Neural crest cell (in vitro differentiated cells): ENCODE measurements at places on chromosomes 4 and X.

GRCh38 chr4:106618956-106619355, 250.4 kb upstream of the GIMD1 start:
- DNase-seq: no peak

DNA sequence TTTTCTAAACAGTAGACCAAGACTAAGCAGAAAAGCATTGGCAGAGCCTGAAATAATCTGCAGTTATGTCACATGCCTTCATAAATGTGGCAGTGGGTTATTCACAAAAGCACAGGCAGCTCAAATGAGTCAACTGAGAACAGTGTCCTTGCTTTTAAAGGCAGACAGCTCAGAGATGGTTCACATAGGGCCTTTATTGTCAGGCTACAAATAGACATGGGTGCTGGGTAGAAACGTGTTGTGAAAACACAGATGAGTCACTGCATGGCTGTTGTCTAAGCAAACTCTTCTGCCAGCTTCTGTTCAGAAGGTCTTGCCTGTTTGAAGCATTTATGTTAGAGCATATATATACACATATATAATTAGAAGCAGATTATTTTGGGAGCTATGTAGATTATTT, 118.0 kb downstream of the SLC4A4 start:
- DNase-seq: no peak

GRCh38 chrX:151697522-151697921, 2.3 kb downstream of the PRRG3 start:
- no peak for DNase-seq

DNA sequence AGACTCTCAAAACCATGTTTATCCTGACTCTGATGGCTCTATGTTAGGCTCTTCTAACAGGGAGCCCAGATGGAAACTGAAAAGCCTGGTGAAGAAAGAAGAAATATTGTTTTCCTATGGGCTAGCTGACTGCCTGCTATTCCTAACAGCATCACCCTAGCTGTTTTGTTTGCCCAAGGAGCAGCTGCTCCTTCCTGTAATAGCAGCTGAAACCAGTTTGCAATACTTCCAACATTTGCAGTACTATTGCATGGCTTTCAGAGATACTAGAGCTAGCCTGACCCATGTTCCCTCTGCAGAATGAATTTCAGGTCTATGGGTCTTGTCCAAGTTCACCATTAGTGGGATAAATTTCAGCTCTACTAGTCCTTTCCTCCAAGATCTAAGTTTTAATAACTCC, 495.2 kb downstream of the INPP4B start:
- no peak for DNase-seq

DNA sequence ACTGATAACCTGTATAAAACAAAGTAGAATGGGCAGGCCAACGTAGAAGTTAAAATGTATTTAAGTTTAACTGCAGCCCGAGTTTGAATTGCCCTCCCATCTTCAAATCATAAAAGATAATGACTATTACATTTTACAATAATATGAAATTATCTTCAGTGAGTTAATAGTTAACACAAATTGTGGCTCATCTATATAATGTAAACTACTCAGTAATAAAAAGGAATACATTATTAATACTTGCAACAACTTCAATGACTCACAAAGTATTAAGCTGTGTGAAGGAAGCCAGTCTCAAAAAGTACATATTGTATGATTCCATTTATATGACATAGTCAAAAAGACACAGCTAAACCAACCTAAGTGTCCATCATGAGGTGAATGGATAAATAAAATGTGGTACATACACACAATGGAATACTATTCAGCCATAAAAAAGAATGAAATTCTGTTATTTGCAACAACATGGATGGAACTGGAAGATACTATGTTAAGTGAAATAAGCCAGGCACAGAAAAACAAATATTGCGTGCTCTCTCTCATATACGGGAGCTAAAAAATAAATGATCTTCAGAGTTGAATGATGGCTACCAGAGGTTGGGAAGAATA, 7.8 kb downstream of the PLRG1 start:
- DNase-seq: no peak

DNA sequence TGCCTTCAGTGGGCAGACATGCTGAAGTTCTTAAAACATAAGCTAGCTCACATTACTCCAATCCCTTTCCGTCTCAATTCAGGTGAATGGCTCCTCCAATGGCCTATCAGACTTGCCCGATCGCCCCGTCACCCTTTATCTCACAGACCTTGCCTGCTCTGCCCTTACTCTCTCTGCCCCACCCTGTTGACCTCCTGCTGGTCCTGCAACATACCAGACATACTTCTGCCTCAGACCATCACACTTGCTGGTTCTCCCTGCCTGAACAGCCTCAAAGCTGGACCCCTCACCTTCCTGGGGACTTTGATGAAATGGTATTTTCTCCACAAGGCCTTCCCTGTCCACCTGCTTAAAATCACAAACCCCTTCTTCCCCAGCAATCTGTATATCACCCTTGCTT, 340.1 kb upstream of the NR3C2 start:
- no peak for DNase-seq

DNA sequence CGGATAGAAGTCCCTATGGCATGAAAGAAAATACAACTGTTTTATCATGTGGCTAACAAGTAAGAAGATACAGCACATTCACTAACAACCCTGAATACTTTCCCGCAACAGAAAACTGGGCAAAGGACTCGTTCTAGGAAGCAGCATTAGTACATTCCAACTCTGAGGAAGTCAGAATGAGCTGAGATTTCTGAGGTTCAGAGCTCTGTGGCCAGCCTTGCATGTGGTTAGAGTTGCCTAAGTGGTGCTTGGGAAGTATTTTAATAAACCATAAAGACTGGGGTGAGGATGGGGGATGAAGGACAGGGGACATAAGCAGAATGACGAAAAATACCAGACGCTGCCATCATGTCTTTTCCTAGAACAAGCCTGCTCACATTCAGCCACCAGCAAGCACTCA, 82.2 kb downstream of the EFHC2 start:
- no peak for DNase-seq

GRCh38 chr4:185541251-185541727, 6.0 kb upstream of the PDLIM3 start:
- DNase-seq: no peak

DNA sequence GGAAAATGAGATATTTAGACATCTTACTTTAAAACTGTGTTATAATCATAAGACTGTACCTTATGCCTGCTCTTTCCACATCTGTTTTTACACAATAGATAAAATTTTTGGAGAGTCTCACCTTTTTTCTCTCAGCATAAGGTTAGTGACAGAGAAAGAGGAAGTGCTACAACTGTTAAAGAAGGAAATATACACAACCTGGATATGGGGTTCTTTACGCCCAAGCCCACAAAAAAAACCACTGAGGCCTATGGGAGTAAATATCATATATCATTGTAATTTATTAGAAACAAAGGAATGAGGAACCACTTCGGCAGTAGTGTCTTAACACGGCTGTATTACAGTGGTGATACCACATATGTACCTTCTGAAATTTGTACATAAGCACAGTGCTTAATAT, 265.9 kb upstream of the GK2 start:
- no peak for DNase-seq
